Foreskin melanocyte (primary cell): ENCODE measurements at places on chromosomes 12 and 14.

DNA sequence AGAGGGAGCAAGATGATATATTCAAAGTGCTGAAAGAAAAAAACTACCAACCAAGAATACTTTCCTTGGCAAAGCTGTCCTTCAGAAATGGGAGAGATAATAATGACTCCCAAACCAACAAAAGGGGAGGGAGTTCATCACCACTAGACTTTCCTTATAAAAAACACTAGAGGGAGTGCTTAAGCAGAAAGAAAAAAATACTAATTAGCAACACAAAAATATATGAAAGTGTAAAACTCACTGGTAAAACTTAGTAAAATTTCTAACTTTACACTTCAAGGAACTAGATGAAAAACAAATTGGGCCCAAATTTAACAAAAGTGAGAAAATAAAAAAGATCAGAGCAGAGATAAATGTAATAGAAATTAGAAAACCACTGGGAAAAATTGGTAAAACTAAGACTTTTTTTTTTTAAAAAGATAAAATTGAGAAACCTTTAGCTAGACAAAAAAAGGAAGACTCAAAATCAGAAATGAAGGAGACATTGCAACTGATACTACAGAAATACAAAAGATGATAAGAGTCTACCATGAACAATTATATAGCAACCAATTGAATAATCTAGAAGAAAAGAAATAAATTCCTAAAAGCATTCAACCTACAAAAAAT lies 60.4 kb upstream of the FAR2 start:
- DNase-seq: no peak

GRCh38 chr12:92695577-92695976 lies 7.2 kb upstream of the PLEKHG7 start:
- DNase-seq: no peak

DNA sequence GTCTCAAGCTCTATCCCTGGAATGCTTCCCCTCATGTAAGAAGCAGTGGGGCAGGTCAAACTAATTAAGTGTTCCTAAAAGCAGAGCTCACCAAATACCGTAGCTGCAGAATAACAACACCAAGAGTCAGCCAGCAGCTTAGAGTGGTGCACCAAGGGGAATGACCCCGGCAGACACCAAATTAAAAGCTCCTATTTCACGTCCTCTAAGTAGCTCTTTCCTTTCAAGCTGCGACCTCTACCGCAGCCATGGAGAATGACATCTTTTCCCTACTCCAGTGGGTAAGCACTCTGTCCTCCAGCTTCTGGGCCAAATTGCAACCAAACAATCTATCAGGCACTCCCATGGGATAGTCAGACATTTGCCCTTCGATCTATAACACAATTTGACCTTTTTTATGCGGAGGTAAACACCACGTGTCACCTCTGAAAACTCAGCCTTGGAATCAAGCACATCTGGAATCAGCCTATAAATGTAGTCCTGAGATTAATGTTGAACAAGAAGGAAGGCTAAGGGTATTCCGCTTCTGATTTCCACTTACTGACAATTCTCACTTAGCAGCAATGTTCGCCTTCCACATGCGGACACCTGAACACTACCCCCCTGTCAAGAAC lies 67.6 kb upstream of the CDKN3 start:
- DNase-seq: peak; percentile 55

DNA sequence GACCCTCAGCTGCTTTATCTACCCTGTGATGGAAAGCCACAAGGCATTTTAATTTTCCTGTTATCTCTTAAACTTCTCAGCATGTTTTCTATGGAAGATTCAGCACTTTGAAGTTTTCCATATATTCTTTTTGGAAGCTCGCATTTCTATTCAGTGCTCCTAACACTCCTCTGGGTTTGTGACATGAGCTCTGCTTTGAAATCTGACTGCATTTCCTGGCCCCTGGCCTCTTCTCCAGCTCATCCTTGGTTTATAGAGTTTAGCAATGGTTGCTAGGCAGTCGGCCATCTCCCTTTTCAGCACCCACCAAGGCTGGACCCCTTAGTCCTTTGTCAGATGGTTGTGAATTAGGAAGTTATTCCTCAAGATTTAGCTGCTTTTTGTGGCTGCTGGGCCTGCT lies 150.6 kb downstream of the KCNA5 start:
- DNase-seq: no peak

GRCh38 chr14:54650959-54651351 lies 84.0 kb downstream of the SAMD4A start:
- no peak for DNase-seq

- no peak for DNase-seq
Observed at GRCh38 chr12:126369487-126370463, 1304.5 kb downstream of the AACS start.

DNA sequence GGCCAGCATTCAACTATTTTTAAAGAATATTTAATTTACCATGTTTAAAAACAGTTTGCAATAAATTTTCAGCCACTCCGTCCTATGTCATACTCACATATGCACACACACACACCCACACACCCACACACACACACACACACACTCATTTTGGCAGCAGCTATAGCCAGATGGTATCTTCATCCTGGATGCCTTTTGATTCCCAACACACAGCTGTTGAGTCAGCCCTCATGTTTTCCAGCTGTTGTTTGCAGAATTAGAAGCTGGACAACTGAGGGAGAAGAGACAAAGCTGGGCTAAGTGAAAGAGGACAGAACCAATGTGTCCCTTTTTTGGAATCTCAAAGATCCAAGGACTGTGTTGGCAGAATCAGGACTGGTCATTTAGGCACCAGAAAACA lies 80.0 kb upstream of the EGLN3 start:
- no peak for DNase-seq

- DNase-seq: no peak
Observed at GRCh38 chr12:122104844-122105243, 26.3 kb downstream of the MLXIP start.

- DNase-seq: no peak
Observed at GRCh38 chr12:98401427-98401826, 114.0 kb upstream of the TMPO start.

- DNase-seq: no peak
Observed at GRCh38 chr14:99132821-99133635, 139.0 kb downstream of the BCL11B start.

DNA sequence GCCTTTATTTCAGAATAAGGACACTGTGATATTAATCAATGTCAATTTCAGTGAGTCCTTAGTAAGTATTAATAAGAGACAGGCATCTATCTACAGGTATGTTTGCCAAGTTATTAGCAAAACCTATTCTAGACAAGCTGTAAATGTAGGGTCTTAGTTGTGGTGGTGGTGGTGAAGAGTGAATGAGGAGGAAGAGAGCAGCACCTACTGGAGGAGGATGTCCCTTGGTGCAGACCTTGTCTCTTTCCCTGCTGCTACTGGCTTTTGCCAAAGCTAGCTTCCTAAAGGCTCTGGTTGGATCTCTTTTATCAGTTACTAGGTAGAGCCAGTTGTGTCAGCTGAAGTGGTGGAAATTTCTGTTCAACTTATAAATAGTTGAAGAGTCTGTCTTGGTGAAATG lies 304.8 kb upstream of the ATP2B1 start:
- no peak for DNase-seq

- no peak for DNase-seq
Observed at GRCh38 chr12:122527478-122527944, 462 bp downstream of the KNTC1 start.

- DNase-seq: no peak
Observed at GRCh38 chr14:72550513-72550912, 343.4 kb downstream of the DPF3 start.

- no peak for DNase-seq
Observed at GRCh38 chr14:74893614-74894091, 11.9 kb downstream of the DLST start.
